Cardiac septum (tissue), 1 donor: ENCODE measurements at places on chromosomes 11 and 22.

- DNase-seq, result no peak
Observed at GRCh38 chr11:13238879-13239514, 38.6 kb upstream of the BMAL1 start.

DNA sequence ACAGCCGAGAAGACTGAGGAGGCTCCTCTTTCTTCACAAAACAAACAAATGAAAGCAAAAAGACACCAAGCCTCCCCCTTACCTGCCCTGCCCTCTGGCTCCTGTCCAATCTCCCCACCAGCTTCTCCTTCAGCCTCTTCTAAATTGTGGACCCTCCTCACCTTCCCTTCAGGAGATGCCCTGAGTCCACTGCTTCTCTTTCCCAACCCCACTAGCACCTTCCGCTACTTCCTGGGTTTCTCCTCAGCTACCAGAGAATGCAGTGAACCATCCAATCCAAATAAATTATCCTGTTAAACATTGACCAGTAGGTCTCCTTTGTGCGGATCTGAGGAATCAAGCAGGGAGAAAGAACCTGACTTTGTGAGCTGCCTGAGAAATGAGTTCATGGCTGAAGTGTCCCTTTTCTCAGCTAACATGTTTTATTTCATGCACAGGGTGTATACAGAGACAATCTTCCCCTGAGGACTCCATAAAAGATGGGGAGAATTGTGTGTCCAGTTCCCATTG, 63.2 kb upstream of the VPREB1 start:
- no peak for DNase-seq

- DNase-seq, result no peak
Observed at GRCh38 chr22:37818409-37819104, 4.6 kb upstream of the GALR3 start.

DNA sequence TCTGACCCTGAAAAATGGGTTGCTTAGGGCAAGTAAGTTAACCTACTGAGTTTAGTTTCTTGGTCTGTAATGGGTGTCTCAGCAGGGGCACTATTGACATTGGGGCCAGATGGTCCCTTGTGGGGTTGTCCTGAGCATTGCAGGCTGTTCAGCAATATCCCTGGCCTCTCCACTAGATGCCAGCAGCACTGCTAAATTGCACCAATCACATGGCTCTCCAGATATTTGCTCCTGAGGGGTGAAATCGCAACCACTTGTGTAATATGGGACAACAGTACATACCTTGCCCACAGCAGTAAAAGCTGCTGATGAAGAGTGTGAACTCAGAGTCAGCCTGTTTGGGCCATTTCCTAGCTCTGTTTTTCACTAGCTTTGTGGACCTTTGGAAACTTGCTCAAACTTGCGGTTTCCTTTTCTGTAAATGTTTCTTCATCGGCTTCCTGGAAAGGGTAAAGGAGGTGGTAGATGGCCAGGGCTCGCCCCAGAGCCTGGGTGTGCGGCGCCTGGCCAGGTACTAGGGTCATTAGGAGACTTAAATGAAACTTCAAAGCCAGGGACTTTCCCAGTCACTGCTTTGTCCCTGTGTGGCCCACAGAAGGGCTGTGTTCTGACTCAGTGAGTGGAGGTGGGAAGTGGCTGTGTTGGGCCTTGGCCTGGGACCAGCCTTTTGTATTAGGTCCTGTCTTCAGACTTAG, 13.0 kb downstream of the NCF4 start:
- peak; percentile 91 for DNase-seq

- no peak for DNase-seq
Observed at GRCh38 chr11:130801333-130802122, 114.8 kb downstream of the SNX19 start.

DNA sequence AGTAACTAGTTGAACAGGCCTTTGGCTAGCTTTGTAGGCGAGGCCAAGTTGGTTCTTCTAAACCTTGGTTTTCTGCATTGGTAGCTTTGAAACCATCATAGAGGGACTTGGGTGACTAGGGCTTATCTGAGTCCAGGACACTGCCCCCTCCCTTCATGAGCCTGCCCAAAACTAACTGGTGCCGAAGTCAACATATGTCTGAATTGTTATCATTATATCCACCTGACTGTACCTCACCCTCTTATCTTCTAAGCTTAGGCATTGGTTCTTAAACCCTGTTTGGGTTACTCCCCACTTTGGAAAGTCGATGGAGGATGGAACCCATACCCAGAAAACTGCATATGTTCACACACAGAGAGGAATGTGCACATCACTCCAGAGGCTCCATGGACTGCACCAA, 7.6 kb upstream of the MAPK8IP1 start:
- no peak for DNase-seq

DNA sequence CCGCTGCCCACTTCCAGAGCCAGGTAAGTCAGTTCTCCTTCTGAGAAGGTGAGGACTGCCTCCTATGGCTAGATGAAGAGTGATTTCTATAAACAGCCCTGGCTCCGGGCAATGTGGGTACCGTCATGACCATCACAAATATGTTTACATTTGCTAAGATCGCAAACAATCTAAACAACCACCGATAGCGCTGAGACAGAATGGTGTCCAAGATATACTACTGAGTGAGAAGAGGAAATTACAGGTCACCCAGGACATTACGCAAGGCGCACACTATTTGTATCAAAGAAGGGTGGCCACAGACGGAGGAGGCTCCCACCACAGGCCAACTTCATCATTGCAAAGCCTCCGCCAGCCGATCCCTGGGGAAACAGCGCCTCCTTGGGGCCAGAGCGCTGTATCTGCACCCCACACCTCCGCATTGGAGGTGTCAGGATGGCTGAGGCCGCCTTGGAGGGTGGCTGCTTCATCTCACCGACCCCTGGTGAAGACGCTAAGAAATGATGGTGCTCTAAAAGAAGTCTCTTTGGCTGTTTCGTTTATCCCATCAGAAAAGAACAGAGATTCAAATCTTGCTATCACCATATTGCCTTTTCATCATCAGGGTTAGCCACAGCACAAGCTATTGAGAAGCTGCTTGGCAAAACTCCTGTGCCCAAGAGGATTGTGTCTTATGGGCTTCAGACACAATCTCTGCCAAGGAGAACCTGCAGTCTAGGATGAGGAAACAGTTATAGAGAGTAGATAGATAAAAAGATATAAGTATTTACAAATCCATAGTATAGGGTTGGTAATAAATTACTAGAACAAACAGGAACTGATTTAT, 12.3 kb upstream of the ASRGL1 start:
- DNase-seq, result peak; percentile 85

- no peak for DNase-seq
Observed at GRCh38 chr22:32130464-32130863, 28.6 kb downstream of the C22orf42 start.

DNA sequence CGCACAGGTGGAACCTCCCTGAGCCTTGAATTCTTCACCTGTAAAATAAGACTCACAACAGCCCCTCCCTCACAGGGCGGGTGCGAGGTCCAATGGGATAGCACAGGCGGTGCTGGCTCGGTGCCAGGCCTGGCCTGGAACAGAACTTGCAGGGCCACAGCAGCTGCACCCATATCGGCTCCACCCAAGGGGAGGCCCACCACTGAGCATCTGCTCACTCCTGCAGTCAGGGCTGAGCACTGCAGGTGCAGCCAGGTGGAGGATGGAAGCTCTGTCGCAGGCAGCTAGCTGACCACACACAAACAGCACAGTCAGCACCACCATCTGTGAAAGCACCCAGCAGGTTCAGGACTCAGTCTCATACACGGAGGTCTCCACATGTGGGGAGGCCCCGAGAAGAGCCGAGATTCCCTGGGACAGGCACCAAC, 19.6 kb downstream of the VPS37C start:
- no peak for DNase-seq

GRCh38 chr11:6928916-6929315, 2.7 kb downstream of the ZNF215 start:
- no peak for DNase-seq
